ENCODE measurements at places on chromosomes 7 and 10.

DNA sequence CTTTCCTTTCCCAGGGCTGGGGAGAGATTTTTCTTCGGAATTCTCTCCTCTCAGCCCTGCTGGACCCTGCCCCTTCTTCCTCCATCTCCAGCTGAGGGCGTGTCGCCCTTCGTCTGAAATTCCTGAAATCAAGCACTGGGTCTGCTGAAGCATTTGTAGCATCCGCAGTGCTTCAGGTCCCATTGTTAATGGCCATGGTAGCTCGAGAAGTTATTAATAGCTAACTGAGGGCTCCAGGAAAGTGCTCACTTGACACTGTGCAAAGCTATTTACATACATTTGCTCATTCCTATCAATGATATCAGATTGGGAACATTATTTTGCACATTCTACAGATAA is 515 bp downstream of the FAM149B1 start:
- no peak for DNase-seq

DNA sequence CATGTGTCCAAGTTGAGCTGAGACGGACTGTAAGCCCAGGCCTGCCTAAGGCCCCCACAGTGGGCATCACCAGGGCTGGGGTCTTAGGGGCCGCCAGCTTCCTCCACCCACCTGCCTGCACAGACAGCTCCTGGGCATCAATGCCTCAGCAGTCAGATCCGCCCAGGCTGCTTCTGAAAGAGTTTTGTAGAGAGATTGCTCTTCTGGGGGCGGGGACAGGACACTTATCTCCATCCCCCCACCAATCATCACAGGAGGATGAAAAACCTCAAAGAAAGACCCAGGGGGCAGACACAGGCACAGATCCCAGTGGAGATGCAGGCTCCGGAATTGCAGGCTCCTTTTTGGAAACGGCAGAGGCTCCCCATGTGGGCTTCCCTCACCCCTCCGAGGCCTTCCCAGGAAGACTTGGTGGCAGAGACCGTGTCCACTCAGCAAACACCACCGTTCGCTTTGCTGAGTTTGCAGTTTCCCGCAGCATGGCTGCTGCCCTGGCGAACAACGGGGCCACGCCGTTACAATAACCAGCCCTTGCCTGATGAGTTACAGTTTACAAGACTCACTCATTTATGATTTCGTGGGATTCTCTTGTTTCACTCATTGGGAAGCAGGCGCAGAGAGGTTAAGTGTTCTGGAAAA is 96.4 kb downstream of the MKI67 start:
- no peak for DNase-seq

- DNase-seq: no peak
These were observed 11.9 kb upstream of the HOXA13 start for GRCh38 chr7:27211764-27212204.

GRCh38 chr7:151179287-151179860 is 7.7 kb downstream of the ASB10 start:
- DNase-seq: no peak

DNA sequence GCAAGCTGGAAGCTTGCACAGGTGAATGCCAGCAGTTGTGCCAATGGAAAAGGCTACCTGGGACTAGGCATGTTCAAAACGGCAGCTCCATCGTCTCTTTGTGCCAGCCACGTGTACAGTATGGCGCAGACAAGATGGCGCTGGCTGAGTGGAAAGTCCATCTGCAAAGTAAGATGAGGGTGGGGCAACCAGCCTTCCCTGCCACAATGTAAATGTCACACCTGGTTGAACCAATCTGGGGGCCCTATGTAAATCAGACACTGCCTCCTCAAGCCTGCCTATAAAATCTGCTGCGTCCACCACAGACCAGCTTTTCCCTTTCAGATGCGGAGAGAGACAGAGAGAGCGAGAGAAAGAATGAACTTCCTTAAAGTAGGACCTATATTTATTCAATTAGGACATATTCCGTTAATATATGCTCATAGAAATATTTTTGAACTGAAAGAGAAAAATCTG is 18.5 kb upstream of the C7orf33 start:
- DNase-seq: no peak

DNA sequence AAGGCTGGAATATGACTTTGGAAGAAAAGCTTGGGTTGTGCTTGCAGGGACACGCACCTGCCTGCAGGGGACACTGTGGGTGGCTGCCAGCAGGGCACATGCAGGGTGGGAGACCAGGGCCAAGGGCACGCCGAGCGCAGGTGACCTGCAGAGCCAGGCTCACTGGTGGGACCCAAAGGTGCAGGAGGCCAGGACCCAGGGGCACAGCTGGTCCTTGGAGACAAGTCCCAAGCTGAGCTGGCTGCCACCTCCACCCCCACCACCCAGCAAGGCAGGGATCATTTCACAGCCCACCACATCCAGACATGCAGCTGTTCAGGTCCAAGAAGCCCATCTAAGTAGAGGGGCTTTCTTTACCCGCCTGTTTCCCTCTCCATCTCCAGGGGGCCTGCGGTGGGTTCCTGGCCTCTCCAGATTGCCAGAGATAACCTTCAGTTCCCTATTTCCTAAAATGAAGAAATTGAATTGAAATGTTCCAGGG is 13.8 kb upstream of the CLIP2 start:
- DNase-seq: no peak

- no peak for DNase-seq
These were observed 779 bp downstream of the C1QL3 start for GRCh38 chr10:16520900-16521299.

Measured in activated T-helper 1 cell treated with anti-CD3 and anti-CD28 coated beads, Interleukin-2, amount 50 U/mL, for 16 hours (primary cell).